Stimulated activated CD4-positive, alpha-beta T cell treated with anti-CD3 and anti-CD28 coated beads, Interleukin-4, amount 100 ng/mL, for 4 hours (primary cell): ENCODE measurements at places on chromosomes 6 and 20.

- no peak for DNase-seq
These were observed 235.3 kb upstream of the NRSN1 start for GRCh38 chr6:23890543-23891227.

GRCh38 chr20:44026647-44027342 lies 112.1 kb downstream of the TOX2 start:
- no peak for DNase-seq

DNA sequence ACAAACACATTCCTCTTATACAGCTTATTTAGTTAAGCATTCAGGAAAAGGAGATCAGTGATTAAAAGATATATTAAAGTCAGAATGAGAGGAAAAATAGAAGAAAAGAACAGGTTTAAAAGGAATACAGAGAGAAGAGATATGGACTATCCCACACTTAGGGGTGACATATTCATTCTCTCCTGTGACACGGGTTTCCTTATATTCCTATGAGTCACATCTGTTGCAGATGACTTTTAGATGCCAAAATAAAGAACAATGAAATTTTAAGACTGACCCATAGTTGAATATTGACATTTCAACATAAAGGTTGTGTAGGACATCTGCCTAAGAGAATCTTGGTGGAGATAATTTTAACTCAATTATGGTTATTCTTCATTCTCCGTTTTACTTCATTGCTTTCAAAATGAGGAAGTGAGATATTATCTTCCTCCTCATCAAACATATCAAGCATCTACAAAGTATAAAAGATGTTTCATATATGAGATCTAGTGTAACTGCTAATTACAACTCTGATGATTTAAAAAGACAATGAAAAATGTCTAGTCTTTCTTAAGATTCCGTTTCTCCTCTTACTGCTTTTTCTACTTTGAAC lies 1336.7 kb upstream of the CITED2 start:
- no peak for DNase-seq

- DNase-seq = no peak
These were observed 106.4 kb downstream of the PPP1R14C start for GRCh38 chr6:150249261-150249660.

GRCh38 chr6:168417191-168417590 lies 23.8 kb upstream of the SMOC2 start:
- no peak for DNase-seq

GRCh38 chr6:161137839-161138542 lies 135.9 kb downstream of the AGPAT4 start:
- no peak for DNase-seq

DNA sequence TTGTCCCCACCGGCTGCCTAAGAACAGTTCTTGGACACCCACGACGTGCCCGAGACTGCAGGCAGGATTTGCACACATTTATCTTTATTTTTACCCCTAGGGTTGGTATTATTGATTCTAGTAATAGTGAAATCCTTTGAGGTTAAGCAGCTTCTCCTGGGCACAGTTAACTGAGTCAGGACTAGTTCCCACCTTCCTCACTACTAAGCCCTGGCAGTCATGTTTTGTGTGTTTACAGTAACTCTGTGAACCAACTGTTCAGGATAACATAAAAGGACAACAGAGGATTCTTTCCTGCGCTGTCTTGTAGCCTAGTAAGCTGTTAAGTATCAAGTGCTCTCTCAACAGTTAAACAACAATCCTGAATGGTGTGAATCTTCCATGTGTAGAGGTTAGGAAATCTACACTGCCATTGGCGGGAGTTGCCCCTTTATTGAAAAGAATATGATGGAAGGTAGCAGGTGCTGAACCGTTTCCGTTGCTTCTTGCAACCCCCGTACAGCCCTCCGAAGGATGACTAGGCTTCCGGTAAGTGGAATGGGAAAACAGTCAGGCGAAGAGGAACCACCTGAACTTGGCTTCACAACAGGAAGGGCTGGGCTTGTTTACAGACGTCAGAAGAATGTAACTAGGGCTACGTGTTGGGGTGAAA lies 979 bp upstream of the SOD2 start:
- no peak for DNase-seq

DNA sequence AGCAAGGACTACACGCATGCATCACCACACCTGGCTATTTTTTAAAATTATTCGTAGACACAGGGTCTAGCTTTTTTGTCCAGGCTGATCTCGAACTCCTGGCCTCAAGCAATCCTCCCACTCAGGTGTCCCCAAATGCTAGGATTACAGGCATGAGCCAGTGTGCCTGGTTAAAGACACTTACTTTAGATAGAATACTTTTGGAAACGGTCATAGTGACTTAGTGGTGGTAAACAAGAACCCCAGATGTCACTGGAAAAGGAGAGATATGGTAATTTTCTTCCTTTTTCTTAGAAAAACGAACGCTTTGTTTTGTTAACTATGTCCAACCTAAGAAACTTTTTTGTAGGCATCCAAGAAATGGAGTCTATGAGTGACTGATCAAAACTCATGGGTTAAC lies 137.3 kb downstream of the TFAP2B start:
- DNase-seq = no peak

GRCh38 chr20:5160882-5161281 lies 34.1 kb downstream of the CDS2 start:
- DNase-seq = no peak

DNA sequence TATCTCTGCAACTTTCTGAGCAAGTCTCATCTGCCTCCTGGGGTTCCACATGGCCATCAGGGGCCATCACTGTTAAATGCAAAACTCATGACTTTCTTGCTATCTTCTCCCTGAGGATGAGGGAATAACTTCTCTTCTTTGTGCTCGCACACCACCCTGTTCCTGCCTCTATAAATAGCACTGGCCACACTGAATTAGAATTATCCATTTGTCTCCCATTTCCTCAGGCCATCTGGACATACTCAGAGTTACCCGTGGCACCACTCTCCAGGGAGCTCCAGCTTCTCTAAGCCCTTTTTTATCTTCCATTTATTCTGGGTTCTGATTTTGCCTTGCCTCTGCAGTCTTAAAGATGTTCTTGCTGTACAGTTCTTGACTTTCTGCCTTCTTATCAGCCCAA lies 72.8 kb upstream of the ECI2 start:
- DNase-seq = no peak

DNA sequence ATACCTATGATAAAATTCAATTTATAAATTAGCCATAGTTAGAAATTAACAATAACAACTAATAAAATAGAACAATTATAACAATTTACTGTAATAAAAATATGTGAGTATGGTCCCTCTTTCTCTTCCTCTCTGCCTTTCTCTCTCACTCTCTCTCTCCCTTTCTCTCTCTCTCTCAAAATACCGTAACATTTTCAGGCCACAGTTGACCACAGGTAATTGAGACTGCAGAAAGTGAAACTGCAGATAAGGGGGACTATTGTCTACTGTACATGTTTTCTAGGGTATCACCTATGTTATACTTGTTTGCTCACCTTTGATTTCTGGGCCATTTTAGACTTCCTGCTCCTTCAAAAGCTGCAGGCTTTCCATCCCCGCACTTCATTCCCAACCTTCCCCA lies 46.8 kb downstream of the LY86 start:
- DNase-seq = no peak

DNA sequence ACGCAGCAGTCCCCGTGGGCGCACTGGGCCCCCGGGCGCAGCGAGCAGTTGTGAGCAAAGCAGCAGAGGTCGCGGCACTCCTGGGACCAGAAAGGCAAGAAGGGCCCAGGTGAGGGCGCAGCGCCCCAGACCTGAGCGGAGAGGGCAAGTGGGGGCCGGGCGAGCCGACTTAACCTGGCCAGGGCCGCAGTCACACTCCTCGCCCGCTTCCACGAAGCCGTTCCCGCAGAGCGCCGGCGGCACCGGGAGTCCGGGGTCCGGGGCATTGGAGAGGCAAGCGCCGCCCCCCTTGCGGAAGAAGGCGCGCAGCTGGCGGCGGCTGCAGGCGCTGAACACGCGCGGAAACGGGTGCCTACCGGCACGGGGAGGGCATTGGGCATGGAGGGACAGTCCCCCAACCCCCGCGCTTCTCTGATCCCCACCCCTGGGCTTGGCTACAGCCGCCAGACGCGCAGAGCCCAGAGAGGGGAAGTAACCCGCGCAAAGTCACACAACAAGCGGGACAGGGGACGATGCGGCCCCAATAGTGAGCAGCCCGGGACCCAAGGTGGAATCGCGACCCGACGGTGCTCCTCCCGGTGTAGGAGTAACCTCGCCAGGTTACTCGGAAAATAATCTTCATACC lies 9.2 kb downstream of the ADAM33 start:
- DNase-seq = no peak

DNA sequence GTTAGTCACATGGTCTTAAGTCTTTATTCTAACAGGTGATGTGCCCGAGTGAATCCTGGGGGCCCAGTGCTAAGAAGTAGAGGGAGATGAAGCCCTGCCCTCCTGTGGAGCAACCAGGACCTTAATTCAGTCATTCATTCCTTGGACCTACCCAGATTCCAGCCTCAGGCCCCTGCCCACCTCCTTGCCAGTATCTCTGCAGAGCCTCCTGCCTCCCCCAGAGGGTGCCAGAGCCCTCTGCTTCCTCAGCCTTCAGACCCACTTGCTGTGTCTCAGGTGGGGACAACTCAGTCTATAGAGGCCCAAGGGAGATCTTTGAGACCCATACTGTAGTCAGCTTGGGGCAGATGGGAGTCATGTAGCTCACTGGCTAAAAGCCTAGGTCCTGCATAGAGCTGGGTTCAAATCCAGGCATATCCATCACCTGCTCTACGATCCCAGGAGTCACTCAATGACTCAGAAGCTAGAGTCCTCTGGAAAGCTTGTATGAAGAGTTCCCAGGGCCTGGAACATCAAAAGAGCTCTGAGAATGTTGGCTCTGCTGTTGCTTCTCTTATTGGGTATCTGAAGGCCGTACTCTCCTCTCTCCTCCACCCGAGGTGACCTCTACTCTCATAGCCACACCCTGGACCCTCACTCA lies 3.9 kb upstream of the SIGLEC1 start:
- DNase-seq = no peak

DNA sequence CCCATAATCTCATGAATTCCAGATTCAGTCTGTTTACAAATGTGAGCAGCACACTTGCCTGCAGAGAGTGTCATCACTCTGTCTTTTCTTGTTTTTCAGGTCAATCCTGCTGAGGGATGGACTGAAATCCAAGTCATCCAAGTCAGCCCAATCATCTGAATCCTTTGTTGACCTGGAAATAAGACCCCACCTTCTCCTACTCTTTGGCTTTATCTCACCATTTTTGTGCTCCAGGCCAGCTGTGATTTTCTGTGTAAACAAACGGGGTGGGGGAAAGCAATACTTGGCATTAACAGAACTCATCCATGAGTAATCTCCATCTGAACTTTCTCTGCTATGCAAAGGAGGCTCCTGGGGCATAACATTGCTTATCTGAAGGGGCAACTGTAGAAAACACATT lies 16.9 kb upstream of the GSTA4 start:
- no peak for DNase-seq
